Activated T-cell treated with anti-CD3 and anti-CD28 coated beads, Interleukin-2, amount 50 U/mL, for 72 hours (primary cell): ENCODE measurements at places on chromosomes 1 and 21. TPM values are rescaled to one million over a fixed set of nuclear protein-coding genes. Genes with fewer than 3 reads are reported as not detected.

Gene DDR2
- 0.17 TPM for total RNA-seq

Gene CSMD2
- total RNA-seq: not detected

Gene SPRR2G
- total RNA-seq: not detected

DNA sequence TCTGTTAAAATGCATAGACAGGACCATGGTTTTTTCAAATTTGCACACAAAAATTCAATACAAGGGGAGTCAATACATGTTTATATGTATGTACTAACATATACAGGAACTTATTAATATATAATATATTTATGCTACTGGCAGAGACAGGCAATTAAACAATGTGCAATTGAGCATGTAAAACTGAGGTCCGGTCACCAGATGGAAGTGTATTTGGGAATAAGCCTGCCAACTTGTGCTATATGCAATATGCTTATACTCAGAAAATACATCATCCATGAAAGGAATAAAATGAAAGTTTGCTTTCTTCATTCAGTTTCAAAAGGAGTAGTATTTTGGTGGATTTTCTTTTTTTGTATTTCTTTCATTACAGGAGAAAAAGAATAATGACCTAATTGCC is 640.2 kb upstream of the CXADR start:
- no peaks in the 10 kb centered on the region for H3K36me3 ChIP-seq
- H3K4me3 ChIP-seq: no peak overlapping the region
- no peak for DNase-seq
- no peak overlapping the region for H3K27ac ChIP-seq

Gene SELP
- 3.6 TPM for total RNA-seq

Gene AKNAD1
- total RNA-seq: not detected

GRCh38 chr1:208213786-208214185 is 30.4 kb downstream of the PLXNA2 start:
- peaks cover 24% of the 10 kb centered on the region for H3K27me3 ChIP-seq
- H3K4me1 ChIP-seq: no peaks in the 10 kb centered on the region

DNA sequence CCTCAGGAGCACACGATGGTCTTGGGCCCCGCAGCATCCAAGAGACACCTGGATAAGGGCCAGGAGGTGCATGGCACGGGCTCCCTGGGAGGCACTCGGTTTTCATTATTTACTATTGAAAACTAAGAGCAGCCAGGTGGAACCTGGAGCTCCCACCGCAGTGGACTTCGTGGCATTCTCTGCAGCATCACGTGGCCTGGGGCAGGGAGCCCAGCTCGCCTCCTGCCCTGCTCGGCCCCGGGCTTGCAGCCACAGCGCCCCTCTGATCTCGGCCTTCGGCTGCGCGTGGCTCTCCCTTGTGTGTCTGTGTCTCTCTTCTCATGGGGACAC is 121.6 kb downstream of the SIK1 start:
- no peak overlapping the region for H3K4me3 ChIP-seq
- H3K27me3 ChIP-seq: peaks cover 10% of the 10 kb centered on the region
- no peak overlapping the region for H3K27ac ChIP-seq
- H3K36me3 ChIP-seq: no peaks in the 10 kb centered on the region
- DNase-seq: no peak

- H3K36me3 ChIP-seq: peaks cover 2% of the 10 kb centered on the region
- H3K27me3 ChIP-seq: no peaks in the 10 kb centered on the region
- H3K4me1 ChIP-seq: peaks cover 28% of the 10 kb centered on the region
- no peak overlapping the region for H3K27ac ChIP-seq
These were observed 45.3 kb downstream of the SLC66A1 start for GRCh38 chr1:19357299-19357986.

DNA sequence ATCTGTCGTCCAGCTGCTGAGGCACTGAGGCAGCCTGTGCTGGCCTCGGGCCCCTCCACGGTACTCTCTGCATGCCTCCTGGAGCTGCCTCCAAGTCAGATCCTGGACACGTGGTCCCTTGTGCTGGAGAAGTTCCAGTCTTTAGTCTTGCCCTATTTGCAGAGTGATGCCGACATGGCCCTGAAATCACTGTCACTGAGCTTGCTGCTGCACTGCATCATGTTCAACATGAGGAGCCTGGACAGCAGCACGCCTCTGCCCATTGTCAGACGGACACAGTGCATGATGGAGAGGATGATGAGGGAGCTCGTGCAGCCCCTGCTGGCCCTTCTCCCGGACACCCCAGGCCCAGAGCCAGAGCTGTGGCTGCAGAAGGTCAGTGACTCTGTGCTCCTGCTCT is 10.0 kb downstream of the URB2 start:
- no peak overlapping the region for H3K27ac ChIP-seq
- peaks cover 14% of the 10 kb centered on the region for H3K4me1 ChIP-seq
- DNase-seq: no peak
- H3K4me3 ChIP-seq: no peak overlapping the region
- peaks cover 8% of the 10 kb centered on the region for H3K36me3 ChIP-seq

Gene KRTAP23-1
- not detected for total RNA-seq

Gene KRTAP7-1
- total RNA-seq: not detected

DNA sequence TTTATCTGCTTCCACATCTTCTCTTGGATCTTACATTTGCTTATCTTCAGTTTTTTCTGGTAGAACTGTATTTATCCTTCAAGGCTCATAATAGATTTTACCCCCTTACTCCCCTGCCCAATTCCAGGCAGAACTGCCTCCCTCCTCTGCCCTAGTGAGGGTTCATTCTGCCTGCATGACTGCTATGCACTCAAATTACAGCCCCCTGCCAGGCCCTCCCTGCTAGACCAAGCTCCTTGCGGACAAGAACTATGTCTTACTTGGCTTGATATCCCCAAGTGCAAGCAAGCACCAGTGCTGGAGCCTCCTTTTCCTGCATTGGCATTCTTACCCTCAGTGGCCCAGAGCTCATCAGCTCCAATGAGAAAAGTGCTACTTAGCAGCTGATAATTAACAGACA is 18.1 kb downstream of the MAPKAPK2 start:
- H3K27ac ChIP-seq: peak overlapping the region; percentile 89
- no peak for DNase-seq
- peaks cover 86% of the 10 kb centered on the region for H3K4me1 ChIP-seq
- peak overlapping the region; percentile 58 for H3K4me3 ChIP-seq

Gene MGST3
- total RNA-seq: 48.5 TPM

Gene TLR5
- total RNA-seq: 1.4 TPM

Gene SAMSN1
- total RNA-seq: 65.4 TPM

DNA sequence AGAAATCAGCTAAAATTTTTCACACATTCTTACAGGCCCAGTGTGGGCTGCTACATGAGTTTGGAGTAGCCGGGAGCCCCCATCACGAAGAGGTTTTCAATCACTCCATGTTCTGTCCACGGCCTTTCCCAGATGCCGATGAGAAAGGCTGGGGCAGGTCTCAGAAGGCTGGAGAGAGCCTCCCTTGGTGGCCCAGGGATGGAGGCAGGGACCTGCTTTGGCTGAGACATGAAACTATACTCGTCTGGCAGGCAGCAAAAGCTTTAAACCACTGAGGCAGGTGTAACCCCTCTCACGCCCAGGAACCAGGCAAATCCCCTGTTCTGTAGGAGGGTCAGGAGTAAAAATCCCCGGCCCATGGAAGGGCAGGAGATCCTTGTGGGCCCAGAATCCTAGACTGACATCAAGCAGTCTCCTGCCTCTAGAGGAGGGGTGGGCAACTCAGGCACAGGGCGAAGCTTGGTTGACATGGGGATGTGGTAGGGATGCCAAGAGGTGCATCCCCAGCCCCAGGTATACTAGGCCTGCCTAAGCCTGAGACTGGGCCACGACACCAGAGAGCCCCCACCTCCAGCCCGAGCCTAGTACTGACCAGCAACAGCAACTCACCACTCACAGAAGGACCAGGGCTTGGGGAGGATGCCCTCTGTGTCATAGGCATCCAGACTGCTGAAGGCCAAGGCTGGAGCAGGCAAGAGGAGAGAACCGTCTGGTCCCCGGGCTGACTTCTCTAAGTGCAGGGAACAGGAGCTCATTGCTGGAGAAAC is 9.1 kb downstream of the MMEL1 start:
- peaks cover 4% of the 10 kb centered on the region for H3K4me1 ChIP-seq
- no peak overlapping the region for H3K27ac ChIP-seq
- H3K27me3 ChIP-seq: peaks cover 32% of the 10 kb centered on the region
- no peak for DNase-seq
- H3K4me3 ChIP-seq: no peak overlapping the region

- no peak overlapping the region for H3K4me3 ChIP-seq
- H3K27me3 ChIP-seq: no peaks in the 10 kb centered on the region
- no peaks in the 10 kb centered on the region for H3K36me3 ChIP-seq
- DNase-seq: no peak
These were observed 162.1 kb downstream of the HHAT start for GRCh38 chr1:210490781-210491180.

- H3K4me1 ChIP-seq: no peaks in the 10 kb centered on the region
- no peaks in the 10 kb centered on the region for H3K27me3 ChIP-seq
- no peak overlapping the region for H3K4me3 ChIP-seq
- H3K27ac ChIP-seq: no peak overlapping the region
- H3K36me3 ChIP-seq: no peaks in the 10 kb centered on the region
- no peak for DNase-seq
These were observed 218.8 kb downstream of the NTNG1 start for GRCh38 chr1:107359472-107360241.

DNA sequence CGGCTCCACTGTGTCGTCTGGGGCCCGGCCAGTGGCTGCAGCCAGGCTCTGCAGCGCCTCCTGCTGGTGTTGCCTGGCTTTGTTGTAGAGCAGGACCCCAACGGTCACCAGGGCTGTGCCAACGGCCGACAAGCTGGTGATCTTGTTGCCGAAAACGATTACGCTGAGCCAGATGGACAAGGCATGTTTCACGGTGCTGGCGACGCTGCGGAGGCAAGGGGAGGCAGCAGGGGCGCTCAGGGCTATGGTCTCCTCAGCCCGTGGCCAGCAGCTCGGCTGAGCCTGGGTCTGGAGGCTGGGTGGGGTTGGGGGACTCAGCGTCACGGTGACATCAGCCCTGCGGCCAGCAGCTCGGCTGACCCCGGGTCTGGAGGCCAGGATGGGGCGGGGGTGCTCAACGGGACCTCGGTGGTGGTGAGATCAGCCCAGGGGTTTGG is 7.0 kb upstream of the CDK11B start:
- no peak overlapping the region for H3K4me3 ChIP-seq
- H3K36me3 ChIP-seq: peaks cover 15% of the 10 kb centered on the region
- peak; percentile 35 for DNase-seq

GRCh38 chr1:76103034-76103433 is 28.5 kb downstream of the ST6GALNAC3 start:
- no peaks in the 10 kb centered on the region for H3K27me3 ChIP-seq
- H3K36me3 ChIP-seq: no peaks in the 10 kb centered on the region
- H3K4me3 ChIP-seq: no peak overlapping the region
- no peak overlapping the region for H3K27ac ChIP-seq
- peaks cover 28% of the 10 kb centered on the region for H3K4me1 ChIP-seq

GRCh38 chr1:41482001-41482765 is 2.3 kb downstream of the EDN2 start:
- H3K27me3 ChIP-seq: peaks cover 22% of the 10 kb centered on the region
- no peak overlapping the region for H3K27ac ChIP-seq
- H3K4me3 ChIP-seq: no peak overlapping the region

DNA sequence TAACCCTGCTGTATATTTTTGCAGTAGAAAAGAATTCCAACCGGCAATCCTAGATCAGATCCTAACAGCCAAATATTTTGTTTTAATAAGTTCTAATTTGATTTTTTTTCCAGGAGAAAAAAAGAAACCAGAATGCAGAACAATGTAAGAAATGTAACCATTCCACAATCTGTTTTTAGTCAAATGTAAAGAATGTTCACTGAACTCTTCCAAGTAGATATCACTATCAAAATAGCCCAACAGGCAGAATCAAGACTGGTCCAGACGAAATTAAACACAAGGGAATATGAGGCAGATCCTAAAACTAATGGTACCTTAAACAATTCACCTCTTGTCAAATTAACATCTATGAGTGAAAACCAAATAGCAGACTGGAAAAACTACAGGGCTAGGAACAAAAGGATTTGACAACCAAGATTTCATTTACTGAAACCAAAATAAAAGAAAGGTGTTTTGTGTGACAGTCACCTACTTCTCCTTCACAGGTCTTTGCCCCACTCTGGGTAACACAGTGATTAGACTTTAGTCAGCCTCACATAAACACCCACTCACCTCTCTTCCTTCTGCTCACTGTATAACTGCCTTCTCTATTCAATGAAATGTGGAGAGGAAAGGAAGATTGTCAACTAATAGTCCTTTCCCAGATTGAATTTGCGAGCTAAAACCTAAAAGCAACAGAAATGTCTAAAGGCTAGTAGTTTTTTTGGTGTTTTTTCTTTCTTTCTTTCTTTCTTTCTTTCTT is 137.9 kb downstream of the FAF1 start:
- H3K4me3 ChIP-seq: no peak overlapping the region
- H3K27ac ChIP-seq: no peak overlapping the region
- H3K4me1 ChIP-seq: no peaks in the 10 kb centered on the region
- H3K27me3 ChIP-seq: no peaks in the 10 kb centered on the region
- DNase-seq: no peak

- H3K36me3 ChIP-seq: peaks cover 1% of the 10 kb centered on the region
- no peak overlapping the region for H3K27ac ChIP-seq
- peaks cover 6% of the 10 kb centered on the region for H3K4me1 ChIP-seq
- no peak overlapping the region for H3K4me3 ChIP-seq
- H3K27me3 ChIP-seq: peaks cover 9% of the 10 kb centered on the region
These were observed 110.4 kb downstream of the TNFSF18 start for GRCh38 chr1:172940174-172940855.

- H3K4me1 ChIP-seq: peaks cover 45% of the 10 kb centered on the region
- H3K27me3 ChIP-seq: peaks cover 8% of the 10 kb centered on the region
- peak; percentile 57 for DNase-seq
- H3K36me3 ChIP-seq: peaks cover 4% of the 10 kb centered on the region
- H3K4me3 ChIP-seq: peak overlapping the region; percentile 94
- H3K27ac ChIP-seq: peak overlapping the region; percentile 86
These were observed 595 bp downstream of the RNF2 start for GRCh38 chr1:185045814-185046492.
